MCF 10A (cell line): ENCODE measurements at places on chromosomes 7 and 10.

DNA sequence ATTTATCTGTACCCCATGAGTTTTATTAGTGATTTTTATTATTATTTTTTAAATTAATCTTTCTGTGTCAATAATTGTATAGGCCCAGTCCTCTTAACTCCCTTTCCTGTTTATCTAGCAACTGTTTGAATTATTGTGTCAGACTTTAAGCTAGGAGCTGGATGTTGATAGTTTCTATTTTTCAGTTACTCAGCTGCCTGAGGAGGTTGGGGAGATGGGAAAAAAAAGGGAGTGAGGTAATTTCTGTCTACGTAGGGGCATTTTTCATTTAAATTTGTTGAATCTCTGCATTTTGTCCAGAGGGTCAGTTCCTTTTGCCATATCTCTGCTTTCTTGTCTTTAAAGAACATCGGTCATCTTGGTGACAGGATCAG is 5.0 kb upstream of the ZNF518A start:
- no peak for DNase-seq

GRCh38 chr7:127021019-127021738 is 231.6 kb downstream of the GRM8 start:
- no peak for DNase-seq

DNA sequence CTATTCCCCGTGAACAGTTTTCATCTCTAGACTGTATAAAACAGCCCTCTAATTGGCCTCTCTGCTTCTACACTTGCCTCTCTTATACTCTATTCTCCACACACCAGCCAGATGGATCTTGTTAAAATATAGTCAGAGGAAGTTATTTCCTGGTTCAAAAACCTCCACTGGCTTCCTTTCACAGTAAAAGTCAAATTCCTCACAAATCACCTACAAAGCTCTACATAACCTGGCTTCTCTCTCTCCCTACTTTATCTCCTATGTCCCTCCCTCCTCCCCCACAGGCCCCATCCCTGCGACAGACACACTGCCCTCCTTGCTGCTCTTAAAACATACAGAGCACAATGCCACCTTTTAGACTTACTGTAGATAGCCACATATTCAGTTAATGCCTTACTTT is 60.1 kb downstream of the TPK1 start:
- no peak for DNase-seq

DNA sequence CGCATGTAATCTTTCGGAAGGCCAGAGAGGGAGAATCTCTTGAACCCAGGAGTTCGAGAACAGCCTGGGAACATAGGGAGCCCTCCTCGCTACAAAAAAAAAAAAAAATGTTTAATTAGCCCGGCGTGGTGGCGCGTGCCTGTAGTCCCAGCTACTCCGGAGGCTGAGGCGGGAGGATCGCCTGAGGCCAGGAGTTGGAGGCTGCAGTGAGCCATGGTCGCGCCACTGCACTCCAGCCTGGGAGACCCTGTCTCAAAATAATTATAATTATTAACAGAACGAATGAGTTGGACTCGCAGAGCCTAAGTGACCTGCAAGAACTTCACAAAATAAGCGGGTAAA is 794 bp downstream of the PCGF6 start:
- no peak for DNase-seq

DNA sequence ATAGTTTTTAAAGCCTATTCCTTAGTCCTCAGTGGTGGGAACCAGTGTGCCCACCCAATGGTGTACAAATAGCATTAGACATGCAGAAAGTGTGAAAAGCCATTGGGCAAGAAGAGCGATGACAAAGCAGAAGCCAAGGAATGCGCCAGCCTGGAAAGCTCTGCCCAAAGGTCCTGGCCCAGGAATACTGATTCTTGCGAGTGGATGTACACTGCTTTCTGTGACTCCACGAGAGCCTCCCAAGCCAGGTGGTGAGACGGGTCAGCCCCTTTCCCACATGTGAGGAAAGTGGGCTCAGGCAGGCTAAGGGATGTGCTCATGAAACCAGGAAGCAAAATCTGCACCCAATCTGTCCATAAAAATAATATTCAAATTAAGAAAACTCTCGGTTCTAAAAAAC is 106.6 kb downstream of the ADCY1 start:
- no peak for DNase-seq

- no peak for DNase-seq
Observed at GRCh38 chr7:151925446-151926335, 30.6 kb upstream of the GALNTL5 start.

GRCh38 chr10:72006026-72006425 is 41.8 kb downstream of the CHST3 start:
- no peak for DNase-seq

DNA sequence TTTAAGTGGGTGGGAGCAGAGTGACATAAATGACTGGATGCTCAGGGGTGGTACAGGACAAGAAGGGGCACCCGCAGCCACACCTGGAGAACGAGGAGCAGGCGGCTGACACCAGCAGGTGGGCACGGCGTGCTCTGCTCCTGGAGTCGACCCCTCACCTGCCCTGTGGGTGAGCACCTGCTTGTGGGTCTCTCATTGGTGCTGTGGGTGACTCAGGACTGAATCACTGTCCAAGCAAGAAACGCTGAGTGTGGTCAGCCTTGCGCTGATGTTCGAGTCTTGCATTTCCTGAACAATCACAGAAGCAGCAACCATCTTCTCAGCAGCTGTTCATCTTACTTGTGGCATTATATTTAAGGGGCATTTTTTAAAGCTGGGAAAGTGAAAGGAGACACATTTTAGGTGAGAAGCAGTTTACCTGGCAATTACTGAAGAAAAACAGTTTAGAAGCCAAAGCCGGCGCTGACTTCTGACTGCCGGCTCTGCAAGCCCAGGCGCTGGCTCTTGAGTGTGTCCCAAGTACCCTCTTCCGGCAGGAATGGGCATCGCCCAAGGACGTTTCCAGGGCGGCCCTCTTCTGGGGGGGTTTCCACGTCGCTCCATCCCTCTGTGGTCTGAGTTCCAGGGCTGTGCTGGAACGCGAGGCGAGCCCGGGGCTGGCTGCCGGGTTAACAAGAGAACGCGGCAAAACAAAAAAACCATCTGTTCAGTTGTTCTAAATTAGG is 145.2 kb upstream of the PFKP start:
- no peak for DNase-seq

- peak; percentile 3 for DNase-seq
Observed at GRCh38 chr7:17234030-17234397, 64.4 kb upstream of the AHR start.

- DNase-seq, result peak; percentile 17
Observed at GRCh38 chr7:18086165-18087025, 58.7 kb upstream of the PRPS1L1 start.

DNA sequence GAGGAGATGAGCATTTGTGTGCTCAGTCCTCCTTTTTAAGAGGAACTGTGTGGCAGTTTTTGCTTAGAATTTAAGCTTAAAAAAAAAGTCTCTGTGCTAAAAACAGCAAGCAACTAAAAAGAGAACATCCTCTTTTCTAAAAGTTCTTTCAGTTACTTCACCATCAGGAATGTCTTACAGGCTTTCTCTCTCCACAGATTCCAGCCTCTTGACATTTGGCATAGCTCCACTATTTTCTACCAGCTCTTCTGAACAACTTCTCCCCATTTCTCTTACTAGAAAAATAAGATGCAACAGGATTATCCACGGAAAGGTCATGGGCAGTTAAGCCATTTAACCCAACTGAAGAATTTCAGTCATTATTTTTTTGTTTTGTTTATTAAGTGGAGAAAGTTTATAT is 13.2 kb downstream of the PCLO start:
- no peak for DNase-seq
